ENCODE measurements at places on chromosomes 1 and 21.
A peak's percentile ranks its signal among the peaks of the same experiment; 100 is the strongest.

- no peak for DNase-seq
These were observed 127.0 kb downstream of the AKT3 start for GRCh38 chr1:243723050-243723449.

GRCh38 chr1:243944429-243945160 is 94.6 kb upstream of the AKT3 start:
- no peak for DNase-seq

DNA sequence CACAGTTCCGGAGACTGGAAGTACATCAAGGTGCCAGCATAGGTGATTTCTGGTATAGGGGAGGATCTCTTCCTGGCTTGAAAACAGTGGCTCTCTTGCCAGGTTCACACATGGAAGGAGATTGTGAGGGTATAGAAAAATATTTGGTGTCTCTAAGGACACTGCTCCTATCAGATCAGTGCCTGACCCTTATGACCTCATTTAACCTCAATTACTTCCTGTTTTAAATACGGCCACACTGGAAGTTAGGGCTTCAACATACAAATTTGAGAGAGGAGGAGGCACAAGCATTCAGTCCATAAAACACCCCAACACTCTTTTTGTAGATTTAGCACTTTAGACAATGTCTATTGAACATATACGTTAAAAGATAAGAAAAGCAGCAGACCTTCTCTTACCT is 37.0 kb downstream of the COL6A1 start:
- no peak for DNase-seq

DNA sequence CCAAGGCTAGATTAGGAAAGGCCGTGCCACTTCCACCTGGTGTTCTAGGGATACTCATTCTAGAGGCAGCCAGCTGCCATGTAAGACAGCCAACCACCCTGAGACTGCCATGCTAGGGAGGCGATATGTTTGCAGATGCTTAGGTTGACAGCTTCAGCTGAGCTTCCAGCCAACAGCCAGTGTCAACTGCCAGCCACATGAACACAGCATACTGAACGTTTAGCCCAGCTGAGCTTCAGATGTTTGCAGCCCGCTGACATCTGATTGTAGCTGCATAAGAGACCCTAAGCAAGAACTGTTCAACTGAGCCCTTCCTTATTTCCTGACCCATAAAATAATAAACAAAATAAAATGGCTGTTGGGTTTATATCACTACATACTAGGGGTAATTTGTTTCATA is 5.0 kb upstream of the KCNC4 start:
- DNase-seq, result no peak

DNA sequence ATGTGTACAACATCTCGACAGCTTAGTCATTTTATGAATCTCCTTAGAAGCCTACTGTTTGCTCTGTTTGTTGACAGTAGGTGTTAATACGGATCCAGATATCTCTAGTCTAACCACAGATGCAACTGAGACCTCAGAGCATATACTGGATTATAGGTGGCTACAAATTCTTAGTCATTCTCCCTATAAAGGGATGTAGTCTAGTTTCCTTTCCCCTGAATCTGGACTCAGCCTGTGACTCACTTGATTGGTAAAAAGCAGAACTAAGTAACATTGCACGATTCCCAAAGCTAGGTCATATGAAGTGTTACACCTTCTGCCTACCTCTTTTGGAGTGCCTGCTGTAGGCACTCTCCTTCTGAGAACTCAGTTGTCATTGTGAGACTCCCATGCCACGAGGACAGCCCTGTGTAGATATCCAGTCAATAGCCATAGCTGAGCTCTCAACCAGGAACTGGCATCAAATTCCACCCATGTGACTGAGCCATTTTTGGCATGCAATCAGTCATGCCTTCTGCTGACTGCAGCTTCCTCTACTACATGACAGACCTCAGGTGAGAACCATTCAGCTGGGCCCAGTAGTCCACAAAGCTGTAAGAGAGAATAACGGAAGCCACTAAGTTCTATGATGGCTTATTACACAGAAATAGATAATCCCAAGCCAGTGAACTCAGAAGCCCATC is 135.9 kb upstream of the CHRM3 start:
- no peak for DNase-seq

- no peak for DNase-seq
These were observed 330.3 kb upstream of the SNX7 start for GRCh38 chr1:98331243-98331642.

GRCh38 chr1:177275736-177276135 is 105.0 kb downstream of the BRINP2 start:
- DNase-seq, result peak; percentile 77

DNA sequence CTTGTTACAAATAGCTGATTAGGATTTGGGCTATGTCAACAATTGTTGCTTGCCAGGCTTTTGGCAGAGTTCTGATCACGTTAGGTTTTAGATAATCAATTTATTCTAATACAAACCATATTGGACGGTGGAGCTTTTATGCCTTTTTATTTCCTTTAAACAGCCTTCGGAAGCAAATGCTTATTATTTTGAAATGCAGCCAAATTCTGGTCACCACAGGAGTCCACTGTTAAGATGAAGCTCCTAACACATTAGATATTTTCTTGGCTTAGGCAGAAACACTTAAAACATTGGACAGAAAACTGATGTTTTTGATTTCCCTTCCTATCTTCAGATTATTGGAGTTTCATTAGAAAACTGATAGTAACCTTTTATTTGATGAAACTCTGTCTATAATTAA is 82.9 kb downstream of the CENPF start:
- DNase-seq, result no peak

GRCh38 chr1:13900583-13900982 is 200.6 kb downstream of the PRDM2 start:
- DNase-seq, result no peak

GRCh38 chr1:41155105-41155504 is 87.0 kb downstream of the SCMH1 start:
- DNase-seq, result no peak

DNA sequence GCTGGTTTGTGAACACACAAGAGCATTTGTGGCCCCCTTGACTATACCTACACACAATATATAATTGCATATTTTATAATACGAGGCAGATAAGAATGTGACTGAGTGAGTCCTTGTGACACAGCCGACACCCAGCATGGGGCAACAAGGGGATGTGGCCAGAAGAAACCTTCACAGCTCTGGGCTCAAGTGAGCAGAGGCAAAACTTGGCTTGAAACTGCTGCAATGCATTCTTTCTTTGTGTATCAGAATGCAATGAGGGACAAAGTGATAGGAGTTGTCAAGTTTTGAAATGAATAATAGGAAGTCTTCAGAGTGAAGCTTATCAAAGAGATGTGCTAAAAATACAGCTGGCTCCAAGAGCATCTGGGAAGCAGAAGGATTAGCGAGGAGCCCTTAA is 124.0 kb upstream of the C8B start:
- DNase-seq, result no peak

DNA sequence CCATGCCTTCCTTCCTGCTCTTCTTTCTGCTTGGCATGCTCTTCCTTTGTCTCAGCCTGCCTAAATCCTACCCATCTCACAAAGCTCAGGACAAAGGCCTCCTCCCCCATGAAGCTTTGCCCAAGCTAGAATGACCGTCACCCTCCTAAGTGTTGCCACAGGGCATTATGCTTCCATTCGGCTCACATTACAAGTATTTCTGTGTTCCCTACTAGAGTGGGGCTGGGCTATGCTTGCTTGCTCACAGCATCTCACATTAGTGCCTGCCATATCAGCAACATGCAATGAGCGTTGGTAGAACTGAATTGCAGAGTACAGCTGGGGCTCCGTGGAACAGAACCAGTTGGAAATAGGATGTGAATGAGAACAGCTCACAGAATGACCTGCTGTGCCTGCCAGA is 82.8 kb downstream of the CD58 start:
- DNase-seq, result no peak

- DNase-seq, result no peak
These were observed 629.1 kb downstream of the SMYD3 start for GRCh38 chr1:245877976-245878375.

DNA sequence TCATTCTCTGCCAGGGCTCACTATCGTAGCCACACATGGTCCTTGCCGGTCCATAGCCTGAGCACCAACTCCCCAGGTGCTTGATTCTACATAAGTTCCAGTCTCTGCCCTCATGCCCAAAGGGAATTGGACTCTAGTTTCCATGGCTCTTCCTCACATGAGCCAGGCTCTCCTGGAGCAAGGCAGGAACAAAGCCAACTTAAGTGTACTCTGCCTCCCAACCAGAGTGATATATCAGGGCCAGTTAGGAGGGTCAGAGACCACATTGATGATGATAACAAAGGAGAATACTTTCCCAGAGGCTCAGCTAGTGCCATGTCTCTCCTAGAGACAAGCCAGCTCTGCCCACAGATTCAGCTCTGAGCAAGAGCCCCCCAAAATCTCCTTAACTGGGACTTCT is 70.9 kb downstream of the ERI3 start:
- no peak for DNase-seq

- no peak for DNase-seq
These were observed 59.7 kb downstream of the LBR start for GRCh38 chr1:225368036-225368552.

DNA sequence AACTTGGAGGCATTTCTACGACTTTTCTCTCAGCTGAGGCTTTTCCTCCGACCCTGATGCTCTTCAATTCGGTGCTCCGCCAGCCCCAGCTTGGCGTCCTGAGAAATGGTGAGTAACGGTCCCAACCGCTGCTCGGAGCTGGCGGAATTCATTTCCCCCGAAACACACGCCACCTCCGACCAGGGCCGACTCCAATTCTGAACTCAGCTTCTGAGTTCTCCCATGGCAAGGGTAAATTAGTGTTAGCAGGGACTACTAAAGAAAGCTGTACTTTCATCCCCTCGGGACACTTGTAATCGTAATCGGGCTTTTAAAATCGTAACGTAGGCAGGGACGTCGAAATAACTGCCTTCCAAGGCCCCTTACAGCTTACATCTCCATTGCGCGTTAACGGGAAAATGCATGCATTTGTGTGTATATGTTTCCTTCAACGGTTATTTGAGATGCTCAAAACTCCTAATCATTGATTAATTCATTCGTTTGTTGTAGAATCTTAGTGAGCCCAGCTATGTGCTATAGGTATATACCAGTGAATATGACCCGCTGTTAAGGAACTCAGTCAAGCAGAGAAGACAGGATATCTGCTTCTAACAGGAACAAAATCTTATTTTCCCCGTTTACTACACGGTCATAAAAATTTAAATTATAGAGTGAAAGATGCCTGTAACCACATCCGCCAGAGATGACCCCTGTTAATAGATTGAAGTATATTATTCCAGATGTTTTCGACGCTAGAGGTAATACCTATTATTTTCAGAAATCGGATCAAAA is 472 bp downstream of the DTL start:
- DNase-seq, result no peak

- no peak for DNase-seq
These were observed 55.7 kb upstream of the NADK start for GRCh38 chr1:1833916-1834325.

DNA sequence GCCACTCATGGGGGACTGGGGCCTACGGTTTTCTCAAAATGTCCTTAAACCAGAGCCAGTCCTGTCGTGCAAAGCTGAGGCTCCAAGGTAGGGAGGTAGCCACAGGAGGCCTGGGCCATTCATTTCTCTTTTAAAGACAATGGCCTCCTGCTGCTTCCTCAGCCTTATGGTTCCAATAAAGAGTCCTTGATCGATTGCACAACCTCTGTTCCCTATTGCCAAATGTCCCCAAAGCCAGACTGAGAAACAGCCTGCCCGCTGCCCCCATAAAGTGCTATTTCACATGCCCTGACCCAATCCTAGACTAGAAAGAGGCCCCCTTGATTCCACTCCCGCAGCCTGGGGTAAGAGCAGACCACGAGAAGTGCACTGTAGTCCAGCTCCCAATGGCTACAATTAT is 166.7 kb downstream of the CLIC6 start:
- DNase-seq, result no peak

DNA sequence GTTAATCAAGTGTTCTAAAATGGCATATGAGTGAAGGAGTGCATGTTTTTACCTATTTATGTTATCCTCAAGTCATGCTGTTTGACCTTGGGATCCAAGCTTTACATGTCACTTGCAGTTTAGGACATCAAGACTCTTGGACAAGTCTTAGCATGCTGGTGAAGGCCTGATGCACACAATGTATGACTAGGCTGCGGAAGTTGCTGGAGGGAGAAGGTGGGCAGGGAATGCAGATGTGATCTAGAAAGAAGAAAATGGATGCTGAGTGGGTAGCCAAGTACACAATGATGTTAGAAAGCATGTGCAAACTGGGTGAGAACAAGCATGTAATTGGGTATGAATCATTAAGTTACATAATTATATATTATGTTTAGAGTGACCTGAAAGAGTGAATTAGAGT is 301.8 kb downstream of the BRINP2 start:
- no peak for DNase-seq

DNA sequence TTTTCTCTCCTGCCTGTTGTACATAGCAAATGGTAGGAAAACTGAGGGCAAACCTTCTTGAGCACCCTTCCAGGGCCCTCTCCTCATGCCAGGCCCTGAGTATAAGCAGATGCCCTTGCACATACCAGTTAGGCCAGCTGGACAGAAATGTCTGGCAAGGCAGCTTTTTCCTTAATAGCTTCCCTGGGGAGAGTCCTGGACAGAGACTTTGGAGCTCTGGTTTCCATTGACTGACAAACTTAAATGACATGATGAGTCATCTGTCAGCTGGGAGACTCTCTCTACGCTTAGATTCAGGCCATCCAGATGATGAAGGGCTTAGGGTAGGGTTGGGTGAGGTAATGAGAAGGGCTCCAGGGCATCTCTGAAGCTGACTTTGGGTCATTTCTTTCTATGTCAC is 317.5 kb downstream of the ASTN1 start:
- DNase-seq, result peak; percentile 47

DNA sequence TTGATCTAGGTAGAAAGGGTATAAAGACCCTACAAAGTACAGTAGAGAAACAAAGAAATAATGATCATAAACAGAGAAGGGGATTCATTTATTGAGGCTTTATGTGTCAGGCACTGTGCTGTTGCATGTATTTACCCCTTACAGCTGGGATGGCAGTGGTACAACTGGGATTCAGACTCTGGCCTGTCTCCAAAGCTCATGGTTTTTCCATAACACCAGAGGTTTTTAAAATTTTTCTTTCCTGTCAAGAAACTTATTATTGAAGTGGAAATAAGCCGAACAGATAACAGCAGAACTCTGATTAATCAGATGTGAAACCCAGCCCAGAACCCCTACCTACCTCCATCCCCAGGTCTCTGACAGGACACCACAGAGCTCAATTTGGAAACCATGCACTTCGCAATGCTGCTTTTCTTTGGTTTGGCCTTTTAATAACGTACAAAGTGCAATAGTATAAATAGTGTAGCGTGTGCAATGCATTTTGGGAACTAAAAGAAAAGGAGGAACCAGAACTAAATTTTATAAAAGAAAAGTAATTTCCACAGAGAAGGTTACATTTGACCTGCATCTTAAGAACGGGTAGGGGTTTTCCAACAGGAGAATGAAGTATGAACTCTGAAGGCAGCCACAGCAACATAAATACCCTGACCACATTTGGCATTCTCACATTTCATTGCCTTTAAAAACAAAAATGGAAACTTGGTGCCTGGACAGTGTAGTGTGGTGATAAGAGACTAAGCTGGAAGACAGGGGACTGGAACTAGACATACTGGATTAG is 92.0 kb upstream of the S1PR1 start:
- DNase-seq, result no peak

- no peak for DNase-seq
These were observed 123.6 kb downstream of the ELAVL4 start for GRCh38 chr1:50232336-50232735.
